CD4-positive, alpha-beta T cell treated with Interleukin-4 for 4 hours (primary cell): ENCODE measurements at places on chromosomes 7 and 10.

GRCh38 chr7:80634505-80634904, 3.9 kb upstream of the CD36 start:
- DNase-seq, result no peak

GRCh38 chr10:65396997-65397396, 1528.8 kb upstream of the LRRTM3 start:
- DNase-seq, result no peak

DNA sequence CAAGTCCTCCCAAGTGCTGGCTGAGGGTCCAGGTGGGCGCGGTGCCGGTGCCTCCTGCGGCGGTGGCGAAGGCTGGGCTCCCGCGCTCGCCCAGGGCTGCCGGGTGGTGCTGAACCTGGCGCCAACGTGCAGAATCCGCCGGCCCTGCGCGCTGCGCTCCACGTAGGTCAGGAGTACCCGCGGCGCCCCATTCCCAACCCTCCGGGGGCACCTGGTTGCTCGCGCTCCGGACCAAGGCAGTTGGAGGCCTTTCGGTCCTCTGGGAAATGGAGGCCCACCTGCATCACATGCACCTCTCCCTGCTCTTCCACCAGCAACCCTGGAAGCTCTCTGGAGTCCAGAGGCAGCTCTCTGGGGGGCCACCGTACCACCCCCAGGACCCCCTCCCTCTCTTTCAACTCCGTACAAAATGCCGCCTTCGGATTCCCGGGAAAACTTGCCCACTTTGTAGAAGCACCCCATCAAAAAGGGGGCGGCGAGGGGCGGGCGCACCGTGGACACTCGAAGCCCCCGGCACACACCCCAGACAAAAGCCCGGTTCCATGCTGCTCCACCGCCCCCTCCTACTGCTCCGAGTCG, 745 bp downstream of the SLC16A9 start:
- no peak for DNase-seq

DNA sequence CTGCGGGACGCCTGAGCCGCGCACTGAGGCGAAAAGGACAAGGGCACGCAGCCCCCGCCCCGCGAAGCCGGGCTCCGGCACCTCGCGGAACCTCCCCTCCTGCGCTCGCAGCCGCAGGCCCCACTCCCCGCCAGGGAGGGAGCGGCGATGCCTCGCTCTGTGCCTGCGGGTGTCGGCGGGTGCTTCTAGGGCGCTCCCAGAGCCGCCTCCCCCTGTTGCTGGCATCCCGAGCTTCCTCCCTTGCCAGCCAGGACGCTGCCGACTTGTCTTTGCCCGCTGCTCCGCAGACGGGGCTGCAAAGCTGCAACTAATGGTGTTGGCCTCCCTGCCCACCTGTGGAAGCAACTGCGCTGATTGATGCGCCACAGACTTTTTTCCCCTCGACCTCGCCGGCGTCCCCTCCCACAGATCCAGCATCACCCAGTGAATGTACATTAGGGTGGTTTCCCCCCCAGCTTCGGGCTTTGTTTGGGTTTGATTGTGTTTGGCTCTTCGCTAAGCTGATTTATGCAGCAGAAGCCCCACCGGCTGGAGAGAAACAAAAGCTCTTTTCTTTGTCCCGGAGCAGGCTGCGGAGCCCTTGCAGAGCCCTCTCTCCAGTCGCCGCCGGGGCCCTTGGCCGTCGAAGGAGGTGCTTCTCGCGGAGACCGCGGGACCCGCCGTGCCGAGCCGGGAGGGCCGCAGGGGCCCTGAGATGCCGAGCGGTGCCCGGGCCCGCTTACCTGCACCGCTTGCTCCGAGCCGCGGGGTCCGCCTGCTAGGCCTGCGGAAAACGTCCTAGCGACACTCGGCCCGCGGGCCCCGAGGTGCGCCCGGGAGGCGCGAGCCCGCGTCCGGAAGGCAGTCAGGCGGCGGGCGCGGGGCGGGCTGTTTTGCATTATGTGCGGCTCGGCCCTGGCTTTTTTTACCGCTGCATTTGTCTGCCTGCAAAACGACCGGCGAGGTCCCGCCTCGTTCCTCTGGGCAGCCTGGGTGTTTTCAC, 519 bp downstream of the ITGB8 start:
- DNase-seq, result no peak

DNA sequence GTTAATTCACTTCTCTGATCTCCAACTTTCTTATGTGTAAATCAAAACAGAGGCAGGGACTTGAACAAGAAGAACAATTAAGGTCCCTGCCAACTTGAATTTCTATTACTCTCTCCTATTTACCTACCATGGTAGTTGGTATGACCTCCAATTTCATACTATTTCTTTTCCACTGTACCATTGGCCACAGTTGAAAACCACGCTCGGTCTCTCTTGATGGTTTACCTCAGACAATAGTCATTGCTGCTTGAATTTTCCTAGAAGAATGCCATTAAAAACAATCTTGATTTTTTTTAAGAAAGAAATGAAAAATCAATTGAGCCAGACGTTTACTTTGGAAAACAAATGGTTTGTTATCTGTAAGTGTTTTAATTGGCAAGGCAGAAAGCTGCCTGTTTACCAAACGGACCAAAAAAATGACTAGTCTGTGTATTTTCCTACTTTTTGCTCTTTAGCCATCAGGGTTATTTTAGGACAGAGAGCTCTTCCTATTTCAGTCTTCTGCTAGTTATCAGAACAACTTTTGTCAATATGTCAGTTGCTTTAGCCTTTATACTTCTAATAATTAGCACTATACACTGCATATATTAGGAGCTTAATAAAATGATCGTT, 157.5 kb upstream of the PLXDC2 start:
- no peak for DNase-seq

GRCh38 chr10:64175271-64175962, 654.2 kb downstream of the REEP3 start:
- DNase-seq, result no peak

DNA sequence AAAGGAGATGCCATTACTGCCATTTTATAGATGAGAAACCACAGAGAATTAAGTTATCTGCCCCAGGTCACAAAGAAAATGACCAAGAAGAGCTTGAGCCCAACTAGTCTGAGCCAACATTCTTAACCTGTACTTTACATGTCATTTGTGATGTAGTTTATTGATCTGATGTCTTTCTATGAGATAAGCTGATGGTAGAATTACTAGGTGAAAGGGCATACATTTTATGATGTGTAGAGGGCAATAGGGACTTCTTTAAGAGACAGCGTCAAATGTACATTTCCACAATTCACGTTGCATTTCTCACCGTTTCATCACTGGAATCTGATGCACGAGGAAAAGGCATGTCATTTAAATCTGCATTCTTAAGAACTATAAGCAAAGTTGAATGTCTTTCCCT, 11.3 kb downstream of the ACSL5 start:
- no peak for DNase-seq

- no peak for DNase-seq
These were observed 95.7 kb downstream of the DGKB start for GRCh38 chr7:14806891-14807290.

GRCh38 chr7:36090976-36091873, 61.8 kb upstream of the EEPD1 start:
- no peak for DNase-seq

DNA sequence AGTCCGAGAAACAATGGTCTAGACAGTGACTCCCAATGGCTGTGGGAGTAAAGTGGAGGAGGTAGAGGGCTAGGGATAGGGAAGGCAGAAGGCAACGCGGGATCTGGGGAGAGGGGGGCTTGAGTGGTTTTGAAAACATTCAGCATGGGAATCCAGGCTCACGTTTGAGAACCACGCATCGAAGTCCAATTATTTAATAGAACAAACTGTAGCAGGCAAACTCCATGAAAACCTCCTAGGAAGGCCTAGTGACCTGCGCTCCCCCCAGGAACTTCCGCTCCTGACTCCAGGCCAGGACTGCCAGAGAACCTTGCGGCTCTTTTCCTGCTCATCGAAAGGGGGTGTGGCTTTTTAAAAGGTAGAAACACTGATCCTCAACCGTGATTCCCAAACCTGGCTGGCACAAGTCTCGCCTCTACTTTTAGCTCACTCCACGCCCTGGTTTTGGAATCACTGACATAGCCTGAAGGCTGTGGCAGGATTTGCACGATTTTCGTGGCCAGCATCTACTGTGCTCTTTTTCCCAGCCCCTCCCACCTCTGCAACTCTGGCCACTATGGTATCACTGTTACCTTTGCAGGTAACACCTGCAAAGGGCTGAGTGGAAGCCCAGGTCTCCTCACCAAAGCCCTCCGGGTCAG, 43.4 kb downstream of the MYOF start:
- DNase-seq, result no peak

GRCh38 chr10:3719024-3719843, 65.8 kb downstream of the KLF6 start:
- no peak for DNase-seq

DNA sequence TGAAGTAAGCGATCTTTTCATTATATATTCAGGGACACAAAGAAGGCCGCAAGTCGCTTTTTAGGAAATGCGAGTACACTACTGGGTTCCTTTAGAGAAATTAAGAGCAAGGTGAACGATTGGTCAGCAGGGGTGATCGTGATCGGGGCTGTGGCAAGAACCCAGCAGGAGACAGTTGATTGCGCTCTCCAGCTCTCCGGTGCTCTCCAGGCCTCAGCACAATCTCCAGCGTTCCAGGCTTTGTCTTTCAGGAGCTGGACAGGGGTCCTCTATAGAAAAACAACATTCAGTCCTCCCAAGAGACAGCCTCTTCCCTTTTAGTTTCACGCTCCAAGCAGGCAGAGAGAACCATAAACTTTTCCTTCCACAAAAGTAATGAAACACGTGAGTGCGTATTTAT, 170.5 kb upstream of the KLF6 start:
- no peak for DNase-seq

DNA sequence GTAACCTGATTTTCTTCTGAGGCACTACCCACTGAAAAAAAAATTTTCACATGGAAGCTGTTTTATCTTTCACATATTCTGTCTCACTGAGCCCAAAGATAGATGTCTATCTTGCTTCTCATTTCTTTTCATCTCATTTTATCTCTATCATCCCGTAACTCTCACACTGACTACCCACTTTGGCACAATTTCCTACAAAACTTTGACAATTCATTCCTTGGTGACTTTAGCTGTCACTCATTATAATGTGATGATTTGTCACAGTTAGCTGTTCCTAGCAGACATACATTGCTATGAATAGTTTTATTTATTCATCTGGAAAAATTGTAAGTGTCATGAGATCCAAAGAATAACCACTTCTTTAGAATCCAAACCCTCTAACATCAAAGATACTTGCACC, 589.9 kb upstream of the TEX47 start:
- DNase-seq, result no peak

DNA sequence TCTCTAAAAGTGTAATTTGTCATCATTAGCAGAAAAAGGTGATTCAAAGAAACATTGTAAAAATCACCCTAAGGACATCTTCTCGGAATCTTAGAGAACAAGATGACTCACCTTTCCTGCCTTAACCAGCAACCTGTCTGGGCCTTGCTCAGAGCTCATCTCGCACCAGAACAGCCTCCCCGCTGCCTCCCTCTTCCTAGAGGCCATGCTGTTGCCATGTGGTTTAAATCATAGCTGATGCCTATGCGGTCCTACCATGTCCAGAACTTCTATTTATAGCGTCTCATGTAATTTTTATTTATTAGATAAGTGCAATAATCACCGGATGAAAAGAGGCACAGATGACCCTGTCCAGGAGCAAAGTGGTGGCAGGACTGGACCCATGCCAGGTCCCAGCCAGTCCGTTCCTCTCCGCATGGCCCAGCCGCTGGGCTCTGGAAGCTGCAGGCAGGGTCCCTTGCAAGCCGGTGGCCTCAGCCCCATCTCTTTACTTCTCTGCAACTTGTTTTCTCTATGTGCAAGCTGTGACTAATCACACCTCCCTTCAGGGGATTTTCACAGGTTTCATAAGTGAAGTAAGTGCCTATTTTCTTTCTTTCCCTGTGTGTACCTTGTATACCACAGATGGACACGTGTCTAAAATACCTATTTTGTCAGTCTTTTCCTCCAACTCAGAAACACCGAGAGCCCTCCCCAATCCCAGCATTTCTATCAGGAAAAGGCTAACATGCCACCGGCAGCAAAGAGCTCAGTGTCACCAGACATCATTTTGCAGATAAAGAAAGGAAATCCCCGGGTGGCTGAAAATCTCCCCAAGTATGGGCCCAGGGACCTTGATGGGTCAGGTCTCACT, 27.1 kb downstream of the KLF6 start:
- DNase-seq, result peak; percentile 91

DNA sequence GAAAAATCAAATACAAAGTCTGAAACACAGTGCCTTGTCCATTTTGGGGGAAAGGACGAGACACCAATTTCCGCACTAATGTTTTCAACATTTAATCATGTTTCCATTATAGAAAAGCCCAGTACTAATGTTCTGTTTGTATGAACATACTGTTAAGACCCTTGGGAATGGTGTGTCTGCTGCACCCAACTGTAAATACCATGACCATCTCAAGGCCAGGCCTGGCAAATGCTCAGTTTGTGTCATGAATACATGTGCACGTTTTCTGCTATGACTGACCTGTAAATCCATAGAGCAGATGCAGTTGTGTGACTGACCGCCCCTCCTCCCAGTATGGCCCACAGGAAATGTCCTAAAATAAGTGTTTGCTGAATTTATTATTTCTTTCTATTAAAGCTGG, 270.0 kb downstream of the TNS3 start:
- DNase-seq, result no peak

- DNase-seq, result no peak
These were observed 57.9 kb upstream of the CHCHD3 start for GRCh38 chr7:133139801-133140200.

DNA sequence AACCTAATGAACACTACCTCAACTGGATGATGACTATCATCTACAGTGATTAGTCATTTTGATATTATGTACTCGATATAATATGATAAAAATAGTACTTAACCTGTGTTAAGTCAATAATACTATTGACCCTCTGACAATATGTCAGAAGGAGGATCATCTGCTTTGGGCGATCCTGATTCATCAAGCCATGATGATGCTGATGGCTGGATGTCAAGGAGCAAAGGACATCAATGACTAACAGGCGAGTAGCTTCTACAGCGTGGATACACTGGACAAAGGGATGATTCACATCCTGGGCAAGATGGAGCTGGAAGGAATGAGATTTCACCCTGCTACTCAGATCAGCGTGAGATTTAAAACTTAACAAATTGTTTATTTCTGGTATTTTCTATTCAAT, 94.4 kb upstream of the SKAP2 start:
- DNase-seq, result no peak

DNA sequence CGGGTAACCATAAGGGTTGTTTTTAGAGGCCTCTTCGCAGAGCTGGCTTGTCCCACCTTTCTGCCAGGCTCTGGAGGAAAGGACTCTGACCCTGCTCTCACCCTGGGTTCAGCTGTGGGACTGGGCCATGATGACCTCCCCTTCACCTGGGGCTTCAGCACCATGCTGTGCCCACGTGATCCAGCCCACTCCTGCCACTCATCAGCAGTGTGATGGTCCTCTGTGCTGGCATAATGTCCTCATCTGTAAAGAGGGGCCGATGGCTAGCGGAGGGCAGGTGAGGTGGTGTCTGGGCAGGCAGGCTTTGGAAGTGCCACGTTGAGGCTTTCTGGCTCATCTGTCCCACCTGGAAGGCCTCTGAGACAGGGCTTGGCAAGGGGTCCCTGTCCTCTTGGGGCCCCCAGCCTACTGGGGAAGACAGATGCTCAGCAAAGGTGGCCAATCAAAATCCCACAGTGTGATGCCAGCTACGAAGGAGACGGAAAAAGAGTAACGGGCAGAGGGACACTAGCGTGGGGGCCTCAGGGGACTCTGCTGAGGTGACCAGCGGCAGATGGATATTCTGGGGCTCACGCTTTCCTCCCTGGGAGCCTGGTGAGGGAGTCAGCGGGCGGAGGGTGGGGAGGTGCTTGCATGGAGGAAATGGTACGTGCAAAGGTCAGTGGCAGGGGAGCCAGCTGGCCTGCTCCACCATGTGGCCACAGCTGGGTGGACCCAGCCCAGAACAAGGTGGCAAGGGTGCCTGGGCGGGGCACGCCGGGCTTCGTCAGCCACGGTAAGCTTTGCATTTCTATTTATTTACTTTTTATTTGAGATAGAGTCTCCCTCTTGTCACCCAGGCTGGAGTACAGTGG, 5.4 kb downstream of the LRWD1 start:
- no peak for DNase-seq
